ENCODE measurements at places on chromosomes 3 and 15.
A peak's percentile ranks its signal among the peaks of the same experiment; 100 is the strongest.

DNA sequence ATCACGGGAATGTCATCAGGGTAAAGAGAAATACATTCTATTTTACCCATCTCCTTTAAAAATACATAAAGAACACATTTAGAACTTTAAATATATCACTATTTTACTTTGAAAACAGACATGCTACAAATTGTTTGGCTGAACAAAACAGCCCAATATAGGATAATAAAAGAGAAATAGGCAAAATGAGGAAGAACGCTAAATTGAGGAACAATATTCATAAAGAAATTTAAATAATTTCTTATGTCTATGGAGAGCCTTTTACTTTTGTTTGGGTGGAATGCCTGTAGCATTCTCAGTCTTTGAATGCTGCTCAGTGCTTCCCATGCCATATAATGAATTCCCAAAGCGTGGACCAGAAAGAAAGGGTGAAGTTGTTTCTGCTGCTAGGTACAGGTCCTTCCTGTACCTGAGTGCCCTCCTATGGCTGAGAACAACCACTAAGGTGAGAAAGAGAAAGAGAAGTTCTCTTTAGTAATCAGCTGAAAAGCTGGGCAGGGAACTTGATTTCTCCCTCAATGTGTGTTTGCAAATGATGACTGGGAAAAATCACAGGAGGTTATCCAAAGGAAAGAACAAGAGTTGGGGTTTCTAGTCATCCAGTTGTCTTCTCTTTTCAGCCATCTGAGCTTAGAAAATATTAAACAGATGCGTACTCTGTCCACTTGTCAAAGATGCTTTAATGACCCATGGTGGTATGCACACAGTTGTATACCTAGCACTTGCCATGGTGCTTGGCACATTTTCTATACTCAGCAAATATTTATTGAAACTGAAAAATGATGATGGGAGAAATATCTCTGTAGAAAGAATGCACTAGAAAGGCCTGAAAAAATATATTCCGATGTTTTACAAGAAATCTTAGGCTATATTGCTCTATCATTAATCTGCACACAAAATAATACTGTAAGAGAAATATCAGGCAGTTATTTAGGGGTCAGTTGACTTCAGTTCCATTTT is 404.6 kb downstream of the TIGIT start:
- no peak for DNase-seq

DNA sequence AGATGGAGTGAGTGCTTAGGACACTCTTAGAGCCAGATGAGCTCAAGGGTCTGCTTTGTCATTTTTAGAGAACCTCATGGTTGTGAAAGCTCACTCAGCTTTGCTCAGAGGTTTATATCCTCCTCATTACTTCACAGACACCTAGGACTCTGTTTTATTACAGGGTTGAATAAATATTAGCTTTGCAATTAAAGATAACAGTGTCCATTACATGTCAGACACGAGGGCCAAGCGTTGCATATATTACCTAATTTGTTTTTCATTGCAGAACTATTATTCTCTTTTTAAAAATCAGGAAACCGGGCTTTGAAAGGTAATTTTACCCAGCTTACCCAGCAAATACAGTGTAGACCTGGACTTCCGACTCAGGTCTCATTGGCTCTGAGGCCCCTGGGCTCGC is 16.1 kb downstream of the MAP6D1 start:
- no peak for DNase-seq

GRCh38 chr3:134998158-134998557 is 203.1 kb downstream of the EPHB1 start:
- no peak for DNase-seq

DNA sequence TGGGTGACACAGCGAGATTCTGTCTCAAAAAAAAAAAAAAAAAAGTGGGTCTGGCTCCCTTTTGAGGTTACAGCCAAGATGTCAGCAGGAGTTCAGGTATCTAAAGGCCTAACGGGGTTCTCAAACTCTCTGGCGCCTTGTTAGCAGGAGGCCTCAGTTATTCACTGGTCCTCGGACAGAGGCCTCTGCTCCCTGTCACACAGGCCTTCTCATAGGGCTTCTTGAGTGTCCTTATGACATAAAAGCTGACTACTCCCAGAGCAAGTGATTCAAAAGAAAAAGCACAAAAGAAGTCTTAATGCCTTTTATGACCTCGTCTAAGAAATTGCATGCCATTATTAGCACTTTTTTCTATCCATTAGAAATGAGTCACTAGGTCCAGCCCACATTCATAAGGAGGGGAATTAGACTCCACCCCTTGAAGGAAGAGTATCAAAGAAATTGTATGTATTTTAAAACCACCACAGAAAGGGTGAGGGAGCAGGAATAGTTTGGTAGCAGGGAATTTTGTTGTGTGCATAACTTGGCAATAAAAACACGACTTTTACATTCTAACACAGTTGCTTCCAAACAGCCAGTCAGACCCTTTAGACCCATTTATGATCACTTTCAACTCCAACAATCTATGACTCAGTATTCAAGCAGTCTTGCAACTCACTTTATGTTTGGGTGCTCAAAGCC is 90.3 kb downstream of the MEX3B start:
- no peak for DNase-seq

DNA sequence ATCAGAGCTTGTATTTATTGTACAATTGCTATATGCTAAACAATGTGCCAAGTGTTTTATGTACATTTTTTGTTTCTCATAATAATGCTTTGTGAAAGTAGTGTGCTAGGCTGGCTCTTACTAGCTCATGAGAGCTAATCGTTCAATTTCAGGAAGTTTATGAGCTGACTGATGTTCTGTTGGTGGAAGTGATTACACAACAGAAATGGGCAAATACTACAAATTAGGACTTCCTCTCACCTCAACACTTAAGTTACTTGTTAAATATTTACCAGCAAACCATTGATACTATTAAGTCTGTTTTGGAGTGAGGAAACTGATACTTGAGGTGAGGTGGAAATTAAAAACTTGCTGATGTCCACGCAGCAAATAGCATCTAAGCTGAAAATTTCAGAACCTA is 32.3 kb downstream of the SLC9C1 start:
- no peak for DNase-seq

DNA sequence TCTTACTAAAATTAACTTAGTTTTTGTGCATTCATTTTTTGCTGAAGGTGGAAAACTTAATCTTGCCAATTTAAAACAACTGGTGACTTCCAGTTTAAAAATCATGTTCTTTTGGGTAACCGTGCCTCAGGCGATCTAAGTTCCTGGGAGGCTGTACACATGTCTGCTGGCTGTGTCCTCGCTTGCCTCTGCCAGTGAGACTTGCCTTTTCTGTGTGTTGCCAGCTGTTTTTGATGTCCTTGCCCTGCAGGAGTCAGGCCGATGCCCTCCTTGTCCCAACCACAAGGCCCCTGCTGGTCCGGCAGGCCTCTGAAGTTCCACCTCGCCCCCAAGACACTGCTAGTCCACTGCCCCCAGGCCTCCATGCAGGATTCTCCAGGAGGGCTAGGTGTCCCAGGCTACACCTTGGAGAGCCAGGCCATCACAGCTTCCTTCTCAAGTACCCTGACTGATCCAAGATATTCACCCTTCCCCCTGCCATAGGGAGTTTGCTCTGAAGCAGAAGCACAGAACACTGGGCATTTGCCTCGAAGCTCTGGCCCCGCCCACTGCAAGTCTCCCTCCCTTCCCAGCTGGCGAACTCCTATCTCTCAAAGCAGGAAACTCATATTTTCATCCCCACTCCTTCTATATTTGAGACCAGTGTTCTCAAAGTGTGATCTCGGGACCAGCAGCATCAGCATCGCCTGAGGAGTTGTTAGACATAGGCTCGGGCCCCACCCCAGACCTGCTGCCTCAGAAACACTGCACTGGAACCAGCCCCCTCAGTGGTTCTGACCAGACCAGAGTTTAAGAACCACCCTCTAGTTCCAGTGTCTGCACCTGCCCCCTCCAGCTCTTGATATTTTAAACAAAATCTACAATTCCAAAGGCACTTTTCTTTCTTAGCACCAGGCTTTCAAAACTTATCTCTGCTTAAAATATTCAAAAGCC is 185.8 kb upstream of the UBE2E1 start:
- no peak for DNase-seq

DNA sequence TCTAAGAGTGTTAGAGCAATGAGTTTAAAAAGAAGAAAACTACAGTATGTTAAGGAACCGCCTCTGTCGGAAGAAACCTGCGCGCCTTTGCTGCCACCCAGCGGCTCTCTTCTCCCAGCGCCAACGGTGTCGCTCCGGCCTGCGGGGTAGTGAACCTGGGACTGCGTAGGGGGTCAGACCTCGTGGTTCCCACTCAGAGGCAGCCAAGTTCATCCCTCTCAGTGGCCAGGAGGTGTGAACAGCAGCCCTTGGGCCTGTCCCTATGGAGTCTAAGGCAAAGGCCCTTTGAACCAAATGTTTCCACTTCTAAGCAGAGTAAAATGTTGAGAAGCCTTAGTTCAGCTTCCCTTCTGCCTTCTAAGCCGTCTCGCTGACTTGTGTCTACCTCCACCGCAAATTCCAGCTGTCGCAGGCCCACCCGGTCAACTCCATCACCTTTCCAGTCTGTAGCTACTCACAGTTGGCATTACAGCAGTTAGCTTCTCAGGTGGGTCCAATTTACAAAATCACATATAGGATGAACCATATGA is 980 bp upstream of the RAB27A start:
- DNase-seq, result peak; percentile 75

- no peak for DNase-seq
Observed at GRCh38 chr3:136192831-136193230, 3.3 kb downstream of the MSL2 start.

GRCh38 chr15:65092911-65093792 is 16.6 kb downstream of the KBTBD13 start:
- DNase-seq, result no peak

DNA sequence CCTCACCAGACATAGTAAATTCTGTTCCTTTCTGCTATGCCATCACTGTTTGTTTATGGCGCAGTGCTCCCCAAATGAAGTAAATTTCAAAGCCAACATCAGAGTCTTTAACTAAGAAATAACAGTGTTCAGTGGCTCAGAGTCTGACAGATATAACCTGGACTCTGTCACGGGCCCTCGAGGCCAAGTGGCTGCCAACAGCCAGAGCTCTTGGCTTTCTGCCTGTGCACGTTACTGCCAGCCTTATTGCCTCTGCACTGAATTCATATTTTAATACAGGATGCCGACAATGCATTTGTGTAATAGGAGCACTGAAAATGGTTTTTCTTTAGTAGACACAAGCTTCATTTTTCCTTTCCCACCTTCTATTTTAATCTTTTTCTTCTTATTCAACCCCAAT is 219.9 kb downstream of the NLGN1 start:
- no peak for DNase-seq

DNA sequence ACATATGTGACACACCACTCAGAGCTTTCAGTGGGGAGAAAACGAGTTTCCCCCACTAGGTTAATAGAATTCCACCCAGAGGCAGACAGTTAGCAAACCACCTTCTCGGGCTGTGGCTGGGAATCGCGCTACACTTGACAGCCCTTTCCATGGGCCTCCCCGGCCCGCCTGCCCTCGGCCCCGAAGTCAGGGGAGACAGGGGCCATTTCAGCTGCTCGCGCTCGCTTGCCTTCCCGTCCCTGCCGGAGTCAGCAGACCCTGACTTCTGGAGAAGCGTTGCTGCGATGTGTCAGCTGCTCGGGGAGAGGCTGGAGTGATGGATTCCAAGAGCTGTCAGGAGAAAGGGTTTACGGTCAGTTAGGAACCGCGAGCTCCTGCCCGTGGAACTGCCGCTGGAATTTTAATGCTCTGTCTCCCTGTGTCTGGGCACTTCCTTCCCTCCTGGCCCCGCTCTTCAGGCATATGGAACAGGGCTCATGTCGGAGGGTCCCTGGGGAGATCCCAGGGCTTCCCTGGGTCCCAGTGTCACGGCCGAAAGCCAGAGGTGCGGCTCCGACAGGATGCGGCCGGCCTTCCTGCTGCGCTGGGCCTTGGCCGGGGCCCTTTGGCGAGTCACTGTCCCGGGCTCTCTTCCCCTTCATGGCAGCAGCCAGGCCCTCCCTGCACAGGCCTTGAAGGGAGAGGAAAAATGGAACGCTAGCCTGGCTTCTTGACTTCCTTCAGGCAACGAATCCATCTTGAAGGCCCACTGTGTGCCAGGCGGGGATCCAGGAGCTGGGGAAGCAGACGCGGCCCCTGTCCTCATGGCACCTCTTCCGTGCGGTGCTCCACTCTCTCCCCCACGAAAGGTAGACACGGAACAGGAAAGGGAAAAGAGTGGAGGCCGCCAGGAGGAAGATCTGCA is 38.4 kb upstream of the VPS8 start:
- DNase-seq, result no peak

GRCh38 chr3:147529551-147529950 is 120.4 kb downstream of the ZIC1 start:
- no peak for DNase-seq

DNA sequence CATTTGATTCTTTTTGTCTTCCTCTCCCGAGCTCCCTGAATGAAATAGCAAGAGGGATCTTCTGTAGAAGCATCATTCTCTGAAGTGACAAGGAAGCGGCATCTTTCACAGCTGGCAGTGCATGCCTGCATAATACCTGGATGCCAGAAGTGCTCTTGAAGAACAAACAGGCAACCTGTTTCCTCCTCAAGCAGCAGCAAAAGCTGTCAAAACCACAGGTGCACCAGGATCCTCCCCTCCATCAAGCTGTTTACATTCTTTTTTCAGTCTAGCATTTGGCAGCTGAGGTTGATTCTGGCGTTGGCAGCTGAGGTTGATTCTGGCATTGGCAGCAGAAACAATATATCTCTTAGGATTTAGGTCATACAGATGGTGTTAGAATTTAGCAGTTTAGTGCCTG is 979.0 kb downstream of the TUSC7 start:
- no peak for DNase-seq

DNA sequence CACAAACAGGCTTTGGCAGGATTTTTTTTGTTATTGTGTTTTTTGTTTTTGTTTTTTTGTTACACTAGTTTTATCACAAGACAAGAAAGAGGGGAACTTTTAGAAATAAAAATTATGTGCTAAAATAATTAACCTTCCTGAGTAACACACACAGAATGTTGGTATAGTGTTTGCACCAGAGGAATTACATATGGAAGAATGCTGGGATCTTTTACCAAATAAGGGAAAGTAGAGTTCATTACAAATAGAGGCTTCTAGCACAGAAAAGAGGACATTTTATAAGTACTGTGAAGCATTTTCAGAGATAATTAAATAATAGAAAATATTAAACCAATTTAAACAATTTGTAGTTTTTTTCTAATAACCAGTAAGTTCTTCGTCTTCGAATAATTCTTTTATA is 116.0 kb downstream of the IGF1R start:
- no peak for DNase-seq

GRCh38 chr15:49530092-49530491 is 90.5 kb downstream of the FAM227B start:
- DNase-seq, result no peak

DNA sequence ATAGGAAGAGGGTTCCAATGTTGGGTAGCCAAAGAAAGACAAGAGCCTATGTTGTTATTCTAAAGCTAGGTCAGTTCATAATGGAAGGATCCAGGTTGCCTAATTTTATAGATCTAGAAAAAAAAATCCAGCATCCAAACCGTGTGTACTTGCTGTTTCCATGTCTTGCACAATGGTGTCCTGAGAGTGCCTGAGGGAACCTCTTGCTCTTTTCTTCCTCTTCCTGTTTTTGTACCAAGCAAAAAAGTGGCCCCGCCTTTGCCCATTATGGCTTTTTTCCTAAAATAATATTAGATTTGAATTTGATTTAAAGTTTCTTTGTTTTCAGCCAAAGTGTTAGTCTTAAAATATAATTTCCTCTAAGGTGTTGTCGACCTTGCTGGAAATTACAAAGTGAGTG is 224.4 kb downstream of the RYR3 start:
- no peak for DNase-seq

- DNase-seq, result no peak
Observed at GRCh38 chr3:97417-98258, 98.9 kb upstream of the CHL1 start.

GRCh38 chr3:50295553-50296431 is 3.4 kb downstream of the HYAL3 start:
- no peak for DNase-seq

GRCh38 chr15:72562386-72562785 is 88.3 kb downstream of the ARIH1 start:
- DNase-seq, result no peak

Measured in activated T-helper 1 cell treated with anti-CD3 and anti-CD28 coated beads, Interleukin-2, amount 50 U/mL, for 16 hours (primary cell).